ENCODE measurements at places on chromosomes 4 and X.
A peak's percentile ranks its signal among the peaks of the same experiment; 100 is the strongest.

GRCh38 chr4:16443504-16444088 lies 217.3 kb upstream of the TAPT1 start:
- DNase-seq: peak; percentile 76

DNA sequence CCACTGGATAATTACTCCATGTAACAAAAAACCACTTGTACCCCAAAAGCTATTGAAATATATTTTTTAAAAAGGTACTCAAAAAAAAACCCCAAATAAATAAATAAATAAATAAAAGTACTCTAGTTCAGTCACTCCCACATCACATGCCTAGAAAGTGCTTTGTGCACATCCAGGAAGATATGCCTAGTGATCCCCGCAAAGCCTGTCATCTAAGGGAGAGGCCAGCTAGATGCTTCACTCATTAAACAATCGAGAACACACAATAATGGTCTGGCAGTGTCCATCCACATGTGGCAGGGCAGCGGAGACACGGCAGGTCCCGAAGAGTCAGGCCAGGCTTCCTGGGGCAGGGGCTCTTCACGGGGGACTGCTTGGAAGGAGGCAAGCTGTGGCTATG lies 47.6 kb downstream of the RAB33B start:
- no peak for DNase-seq

- no peak for DNase-seq
Observed at GRCh38 chr4:155542415-155542814, 124.2 kb upstream of the GUCY1A1 start.

GRCh38 chr4:169040559-169041261 lies 30.7 kb upstream of the CBR4 start:
- DNase-seq: no peak

DNA sequence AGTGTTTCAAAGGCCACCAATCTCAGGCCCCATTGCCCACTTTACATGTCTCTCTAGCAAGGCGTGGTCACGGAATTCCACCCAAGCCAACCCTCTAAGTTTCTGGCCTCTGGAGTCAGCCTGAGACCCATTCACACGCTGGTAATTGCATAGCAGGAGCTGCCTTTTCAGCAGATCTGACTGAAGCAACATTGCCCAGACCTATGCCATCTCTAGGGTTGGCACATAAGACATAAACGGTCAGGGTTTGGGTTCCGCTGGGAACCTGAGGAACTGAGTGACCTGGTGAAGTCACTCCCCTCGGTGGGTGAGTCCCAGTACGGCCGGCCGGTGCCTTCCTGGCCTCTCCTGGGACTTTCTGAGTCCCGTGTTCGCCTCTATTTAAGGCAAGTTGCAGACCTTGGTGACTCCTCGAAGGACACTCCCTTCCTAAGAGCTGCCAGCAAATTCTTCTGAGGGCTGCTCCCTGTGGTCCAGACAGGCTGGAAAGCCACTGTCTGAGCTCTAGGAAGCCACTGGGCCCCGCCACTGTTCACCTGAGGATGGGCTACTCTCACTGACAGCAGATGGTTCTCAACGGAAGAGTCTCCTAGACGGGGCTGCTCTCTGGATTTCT lies 15.9 kb downstream of the CTAG1A start:
- peak; percentile 47 for DNase-seq

- peak; percentile 63 for DNase-seq
Observed at GRCh38 chrX:129523079-129523911, at the start of gene SMARCA1. Gene SMARCA1 (minus strand): TSS chrX:129523490. CDS start chrX:129523370, 120 bp downstream.

DNA sequence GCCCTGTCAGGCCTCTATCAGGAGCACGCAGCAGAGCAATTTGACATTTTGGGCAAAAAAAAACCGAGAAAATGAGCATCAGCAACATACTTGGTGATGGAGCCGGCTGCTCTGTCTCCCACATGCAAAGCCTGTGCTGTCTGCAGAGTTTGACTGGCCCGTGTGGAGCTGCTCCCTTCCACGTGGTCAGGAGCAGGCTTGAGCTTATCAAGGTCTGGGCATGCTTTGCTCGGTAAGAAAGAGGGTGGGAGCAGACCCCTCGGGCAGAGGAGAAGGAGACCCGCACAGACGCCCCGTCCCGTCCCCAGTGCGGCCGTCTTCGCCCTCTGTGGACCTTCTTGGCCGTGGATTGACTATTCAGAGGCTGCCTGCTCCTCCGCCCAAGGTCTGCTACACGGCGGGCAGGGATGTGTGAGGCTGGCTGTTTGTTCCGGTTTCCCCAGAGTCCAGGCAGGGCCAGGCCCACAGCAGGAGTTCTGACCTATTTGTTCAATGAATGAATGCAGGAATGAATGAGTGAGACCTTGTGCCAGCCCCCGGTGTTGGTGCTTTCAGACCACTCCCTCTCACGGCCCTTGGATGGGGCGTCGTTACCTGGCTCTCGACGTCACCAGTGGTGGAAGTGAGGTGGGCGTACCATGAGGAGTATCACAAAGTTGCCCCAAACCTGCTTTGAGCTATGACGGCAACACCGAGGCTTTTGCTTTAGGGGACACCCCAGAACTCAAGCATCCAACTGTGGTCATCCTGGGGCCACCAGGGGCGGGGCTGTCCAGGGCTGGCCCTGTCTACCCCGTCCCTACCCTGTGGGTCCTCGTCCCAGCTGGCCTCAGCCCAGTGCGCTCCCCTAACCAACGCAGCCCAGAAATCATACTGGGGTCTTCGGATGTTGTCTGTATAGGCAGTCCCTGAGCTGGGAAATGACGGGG lies 54.7 kb upstream of the ADRA2C start:
- DNase-seq: no peak

DNA sequence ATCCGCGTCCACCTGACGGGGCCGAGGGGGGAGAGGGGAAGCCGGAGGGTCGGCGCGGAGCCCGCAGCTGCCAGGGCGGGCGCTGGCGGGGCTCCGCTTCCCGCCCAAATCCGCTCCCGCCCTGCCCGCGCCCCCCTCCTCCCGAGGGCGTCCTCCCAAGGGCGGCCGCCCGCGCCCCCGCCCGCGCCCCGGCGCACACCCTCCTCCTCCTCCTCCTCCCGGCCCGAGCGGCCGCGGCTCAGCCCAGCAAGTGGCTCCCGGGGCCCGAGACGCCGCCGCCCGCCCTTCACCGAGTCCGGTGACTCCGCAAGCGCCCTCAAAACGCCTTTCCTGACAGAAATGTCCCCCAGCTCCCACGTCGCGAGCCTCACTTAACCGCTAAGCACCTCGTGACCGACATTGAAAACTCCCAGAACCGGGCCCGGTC lies 487 bp downstream of the HMGB2 start:
- peak; percentile 40 for DNase-seq

GRCh38 chr4:8834681-8835220 lies 36.9 kb downstream of the HMX1 start:
- DNase-seq: no peak

- peak; percentile 57 for DNase-seq
Observed at GRCh38 chrX:30504309-30504708, 73.3 kb downstream of the TASL start.

DNA sequence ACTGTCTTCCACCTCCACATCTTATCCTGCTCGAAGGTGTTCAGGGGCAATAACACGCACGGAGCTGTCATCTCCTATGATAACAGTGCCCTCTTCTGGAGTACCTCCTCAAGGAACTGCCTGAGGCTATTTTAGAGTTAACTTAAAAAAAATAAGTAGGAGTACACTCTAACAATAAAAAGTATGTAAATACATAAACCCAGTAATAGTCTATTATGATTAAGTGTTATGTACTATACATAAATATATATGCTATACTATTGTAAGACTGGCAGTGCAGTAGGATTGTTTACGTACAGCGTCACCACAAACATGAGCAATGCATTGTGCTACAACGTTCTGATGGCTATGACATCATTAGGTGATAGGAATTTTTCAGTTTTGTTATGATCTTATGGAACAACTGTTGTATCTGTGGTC lies 34.5 kb upstream of the TLR2 start:
- DNase-seq: peak; percentile 51

- DNase-seq: peak; percentile 2
Observed at GRCh38 chr4:43816116-43816515, 632.5 kb downstream of the KCTD8 start.

- DNase-seq: peak; percentile 19
Observed at GRCh38 chr4:89837993-89838390, 1.0 kb upstream of the SNCA start.

DNA sequence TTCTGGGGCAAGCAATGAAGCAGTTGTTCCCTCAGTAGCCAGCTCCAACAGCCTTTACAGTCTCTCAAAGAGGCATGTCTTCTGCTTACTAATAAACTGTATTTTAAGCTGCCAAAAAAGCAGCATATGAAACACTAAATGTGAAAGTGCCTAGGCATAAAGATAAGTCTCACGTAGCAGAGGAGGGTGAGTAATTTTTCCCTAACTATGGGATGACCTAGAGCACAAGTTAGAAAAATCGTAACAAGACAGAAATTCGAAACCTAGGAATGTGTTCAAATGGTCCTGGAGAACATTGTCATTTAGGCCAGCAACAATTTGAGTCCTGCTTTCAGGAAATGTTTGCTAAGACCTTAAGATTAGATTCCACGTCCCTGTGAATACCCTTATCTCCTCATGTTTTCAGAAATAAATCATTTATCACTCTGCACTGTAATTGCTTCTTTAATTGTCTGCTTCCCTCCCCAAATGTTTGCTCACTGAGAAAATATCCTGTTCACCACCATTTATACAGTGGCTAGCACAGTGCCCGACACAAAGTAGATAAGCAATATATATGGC lies 222.2 kb downstream of the KCNIP4 start:
- peak; percentile 72 for DNase-seq

- no peak for DNase-seq
Observed at GRCh38 chr4:64715741-64716140, 306.5 kb upstream of the TECRL start.

DNA sequence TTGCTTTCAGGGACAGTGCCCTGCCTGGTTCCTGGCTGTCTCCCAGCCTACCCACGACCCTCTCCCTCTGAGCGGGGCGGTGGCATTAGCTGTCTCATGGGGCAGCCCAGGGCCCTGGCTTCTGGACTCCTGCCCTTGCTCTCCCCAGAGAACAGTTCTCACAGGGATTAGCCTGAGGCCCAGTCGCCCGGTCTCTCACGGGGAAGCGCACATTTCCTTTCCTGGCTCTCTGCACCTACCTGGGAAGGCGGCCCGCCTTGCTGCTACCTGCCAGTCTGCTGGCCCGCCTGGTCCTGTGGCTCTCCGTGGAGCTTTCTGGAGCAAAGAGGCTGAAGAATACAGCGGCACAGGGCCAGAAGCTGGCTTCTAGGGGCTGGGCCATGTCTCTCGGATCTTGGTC lies 128.4 kb downstream of the FHDC1 start:
- DNase-seq: no peak

DNA sequence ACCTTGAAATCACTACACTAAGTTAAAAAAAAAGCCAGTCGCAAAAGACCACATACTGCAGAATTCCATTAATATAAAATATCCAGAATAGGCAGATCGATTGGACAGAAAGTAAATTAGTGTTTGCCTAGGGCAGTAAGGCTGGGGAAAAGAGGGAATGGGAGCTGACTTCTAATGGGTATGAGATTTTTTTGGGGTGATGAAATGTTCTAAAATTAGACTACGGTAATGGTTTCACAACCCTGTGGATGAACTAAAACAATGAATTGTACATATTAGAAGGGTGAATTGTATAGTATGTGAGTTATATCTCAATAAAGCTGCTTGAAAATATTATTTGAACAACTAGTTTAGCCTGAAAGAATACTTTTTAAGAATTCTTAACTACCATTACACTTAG lies 6.7 kb upstream of the GPRIN3 start:
- DNase-seq: no peak

GRCh38 chr4:184831153-184831552 lies 5.4 kb upstream of the ACSL1 start:
- DNase-seq: no peak

GRCh38 chrX:105773801-105774200 lies 48.5 kb upstream of the NRK start:
- DNase-seq: no peak
